ENCODE measurements at places on chromosomes 3 and 15.

GRCh38 chr3:190369668-190370295, 18.2 kb upstream of the CLDN16 start:
- DNase-seq, result no peak

DNA sequence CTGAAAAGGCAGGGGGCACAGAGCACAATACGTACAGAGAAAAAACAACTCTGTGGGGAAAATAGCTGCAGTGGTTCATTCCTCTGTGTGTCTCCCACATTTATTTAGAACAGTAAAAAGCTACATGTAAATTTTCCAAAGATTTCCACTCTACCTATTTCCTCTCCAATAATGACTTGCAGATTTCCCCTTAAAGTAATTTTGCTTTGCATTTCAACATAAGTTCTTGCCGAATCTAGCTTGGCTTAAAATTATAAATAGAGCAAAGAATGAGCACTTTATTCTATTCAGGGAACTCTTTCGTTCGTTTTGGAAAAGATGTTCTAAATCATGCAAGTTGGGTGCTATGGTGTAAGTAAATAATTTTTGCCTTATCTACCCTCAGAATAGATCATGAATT, 58.2 kb upstream of the NR2E3 start:
- DNase-seq, result no peak

DNA sequence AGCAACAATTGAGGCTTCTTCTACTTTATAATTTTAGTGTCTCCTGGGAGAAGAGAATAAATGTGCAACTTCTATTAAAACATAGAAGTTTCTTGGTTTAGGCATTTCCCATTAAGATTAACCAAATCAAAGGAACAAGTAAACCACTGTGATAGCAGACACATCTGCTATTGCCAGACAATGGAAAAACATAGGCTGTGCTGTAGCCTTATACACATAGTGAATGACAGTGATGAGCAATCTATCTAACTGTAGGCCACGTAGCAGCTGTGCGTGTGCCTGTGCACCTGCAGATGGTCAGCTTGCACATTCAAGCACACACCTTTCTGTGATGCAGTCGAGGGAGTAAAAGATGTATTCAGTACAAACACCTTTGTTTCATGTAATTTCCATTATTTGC, 32.7 kb downstream of the GNB4 start:
- DNase-seq, result no peak

- no peak for DNase-seq
Observed at GRCh38 chr15:94294556-94294955, 63.2 kb downstream of the MCTP2 start.

DNA sequence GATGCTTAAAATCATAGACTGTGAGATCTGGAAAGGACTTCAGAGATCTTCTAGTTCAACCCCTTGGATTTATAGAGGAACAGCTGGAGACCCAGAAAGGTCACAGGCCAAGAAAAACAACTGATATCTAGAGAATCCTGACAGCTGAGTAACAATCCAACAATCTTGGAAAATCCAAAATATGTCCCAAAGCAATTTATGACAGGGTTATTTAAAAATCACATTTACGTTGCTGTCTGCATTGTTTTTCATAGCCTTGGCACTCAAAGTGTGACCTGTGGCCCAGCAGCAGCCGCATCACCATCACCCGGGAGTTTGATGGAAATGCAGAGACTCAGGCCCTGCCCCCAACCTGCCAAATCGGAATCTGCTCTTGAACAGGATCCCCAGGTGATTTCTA, 78.8 kb downstream of the FBN1 start:
- DNase-seq, result peak; percentile 56

DNA sequence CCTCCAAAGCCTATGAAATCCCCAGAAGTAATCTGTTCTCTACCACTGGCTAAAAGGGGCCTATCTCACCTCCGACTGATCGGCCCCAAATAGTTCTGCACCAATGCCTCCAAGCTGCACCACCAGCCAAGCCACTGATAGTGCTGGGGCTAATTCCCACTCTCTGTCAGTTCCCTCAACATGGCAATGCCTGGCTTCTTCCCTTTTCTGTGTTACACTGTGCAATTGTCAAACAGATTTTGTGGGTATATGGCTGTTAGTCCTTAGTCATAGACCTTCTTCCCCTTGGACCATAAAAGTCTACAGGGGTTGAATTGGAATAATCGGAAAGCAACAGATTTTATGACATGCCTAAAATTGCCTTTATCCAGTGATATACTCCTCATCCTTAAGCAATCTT, 9.3 kb upstream of the UBE2E2 start:
- DNase-seq, result no peak

- peak; percentile 91 for DNase-seq
Observed at GRCh38 chr3:106765342-106765741, 611.9 kb upstream of the CCDC54 start.

DNA sequence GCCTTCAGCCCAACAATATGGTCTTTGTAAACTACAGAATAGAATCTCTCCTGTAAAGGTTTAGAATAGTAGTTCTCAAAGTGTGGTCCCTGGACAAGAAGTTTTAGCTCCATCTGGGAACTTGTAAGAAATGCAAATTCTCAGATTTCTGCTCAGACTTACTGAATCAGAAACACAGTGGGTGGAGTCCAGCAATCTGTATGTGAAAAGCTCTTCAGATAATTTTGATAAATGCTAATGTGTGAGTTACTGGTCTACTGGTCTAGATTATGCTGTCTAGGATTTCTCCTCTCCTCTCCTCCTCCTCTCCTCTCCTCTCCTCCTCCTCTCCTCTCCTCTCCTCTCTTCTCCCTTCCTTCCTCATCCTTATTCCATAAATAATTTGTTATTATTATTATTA, 57.5 kb downstream of the RBMS3 start:
- no peak for DNase-seq

GRCh38 chr3:70150599-70150998, 151.1 kb downstream of the SAMMSON start:
- no peak for DNase-seq

DNA sequence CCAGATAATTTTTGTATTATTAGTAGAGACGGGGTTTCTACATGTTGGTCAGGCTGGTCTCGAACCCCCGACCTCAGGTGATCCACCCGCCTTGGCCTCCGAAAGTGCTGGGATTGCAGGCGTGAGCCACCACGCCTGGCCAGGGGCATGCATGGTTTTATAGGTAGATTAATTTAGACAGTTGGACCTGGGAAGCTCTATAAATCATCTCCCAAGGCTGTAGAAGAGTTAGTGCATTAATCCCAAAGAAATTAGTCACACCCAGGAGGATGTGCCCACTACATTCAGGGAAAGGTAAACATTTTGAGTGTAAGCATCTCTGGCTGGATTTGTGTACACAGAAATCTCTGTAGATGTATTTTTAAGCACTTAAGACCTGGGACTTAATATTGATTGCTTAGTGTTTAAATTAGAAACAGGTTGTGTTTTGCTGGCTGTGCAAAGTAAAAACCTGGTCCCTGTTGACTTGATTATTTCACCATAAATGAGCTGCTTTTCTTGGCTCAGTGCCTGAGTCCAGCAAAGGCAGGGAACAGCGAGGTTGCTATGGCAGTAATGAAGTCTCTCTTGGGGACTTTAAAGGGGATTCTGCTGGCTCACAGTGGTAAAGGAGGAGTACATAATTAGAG, 19.2 kb downstream of the EXOSC7 start:
- peak; percentile 56 for DNase-seq

DNA sequence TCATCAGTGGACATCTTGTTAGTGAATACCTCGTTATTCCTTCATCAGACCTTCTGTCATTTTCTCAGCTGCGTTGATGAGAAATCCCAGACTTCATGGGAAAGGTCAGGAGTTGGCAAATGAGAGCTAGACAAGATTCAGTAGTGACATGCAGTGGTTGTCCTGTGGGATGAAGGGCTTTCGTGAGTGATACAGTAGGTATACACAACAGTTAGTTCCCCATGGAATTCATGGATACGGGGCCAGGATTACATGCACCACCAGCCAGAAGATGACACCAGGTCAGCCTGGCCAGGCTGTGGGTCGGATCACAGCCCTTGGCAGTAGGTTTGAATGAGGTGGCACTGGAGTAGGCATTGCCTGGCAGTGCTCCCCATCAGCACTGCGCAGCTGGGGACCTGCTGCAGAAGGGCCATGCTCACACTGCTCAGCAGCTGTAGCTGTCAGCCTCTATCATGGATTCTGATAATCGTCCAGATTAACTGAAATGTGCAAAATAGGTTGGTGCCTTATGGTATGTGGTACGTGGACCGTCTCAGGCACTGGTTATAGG, 150.1 kb downstream of the SLCO3A1 start:
- no peak for DNase-seq

- DNase-seq, result no peak
Observed at GRCh38 chr3:14297305-14297704, 105.1 kb upstream of the SLC6A6 start.

DNA sequence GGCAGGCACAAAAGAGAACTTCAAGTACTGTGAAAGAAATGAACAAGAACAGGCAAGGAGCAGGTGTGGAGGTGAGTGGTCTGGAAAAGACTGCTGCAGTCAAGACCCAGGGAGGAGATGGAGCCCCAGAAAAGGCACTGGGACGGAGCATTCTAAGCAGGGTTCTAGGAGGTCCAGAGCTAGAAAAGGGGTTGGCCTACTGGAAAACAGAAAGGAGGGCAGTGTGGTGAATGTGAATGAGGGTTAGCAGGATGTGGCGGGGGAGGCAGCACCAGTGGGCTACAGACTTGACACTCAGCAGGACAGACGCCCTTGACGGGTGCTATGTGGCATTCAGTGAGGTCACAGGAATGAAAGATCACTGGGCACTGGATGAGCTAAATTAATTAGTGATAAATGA, 75.7 kb downstream of the SENP2 start:
- no peak for DNase-seq

- no peak for DNase-seq
Observed at GRCh38 chr3:196654735-196655090, 15.2 kb downstream of the NRROS start.

DNA sequence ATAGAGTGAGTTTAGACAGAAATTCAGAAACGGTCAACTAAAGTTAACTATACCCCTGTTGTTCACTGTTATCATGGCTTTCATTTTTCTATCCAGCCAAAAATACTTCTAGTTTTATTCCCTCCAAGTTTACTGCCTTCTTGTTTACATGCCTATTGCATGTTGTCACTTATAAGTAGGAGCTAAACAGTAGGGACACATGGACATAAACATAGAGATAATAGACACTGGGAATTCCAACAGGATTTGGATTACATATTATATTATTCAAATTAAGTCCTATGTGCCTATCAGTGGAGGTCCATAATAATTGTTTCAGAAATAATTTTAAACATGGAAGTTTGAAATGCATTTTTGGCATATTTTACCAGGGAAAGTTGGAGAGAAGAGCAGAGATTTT, 269.1 kb upstream of the ZNF717 start:
- no peak for DNase-seq

GRCh38 chr15:63968122-63968524, 78.2 kb downstream of the DAPK2 start:
- no peak for DNase-seq

DNA sequence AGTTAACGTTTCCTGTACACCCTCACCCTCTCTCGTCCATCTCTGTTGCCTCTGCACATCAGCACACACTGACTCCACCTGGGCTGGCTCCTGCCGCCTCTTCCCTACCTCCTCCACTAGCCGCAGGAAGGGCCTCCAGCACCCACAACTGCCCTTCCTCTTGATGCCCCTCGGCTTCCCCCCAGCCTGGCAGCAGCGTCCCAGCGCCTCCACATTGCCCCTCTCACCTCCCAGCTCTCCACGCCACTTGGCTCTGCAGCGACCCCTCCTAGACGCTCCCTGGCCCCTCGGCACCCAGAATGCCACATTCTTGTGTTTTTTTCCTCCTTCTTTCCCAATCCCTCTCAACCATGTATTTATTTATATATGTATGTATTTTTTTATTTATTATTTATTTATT, 73.6 kb downstream of the ST8SIA2 start:
- DNase-seq, result no peak

DNA sequence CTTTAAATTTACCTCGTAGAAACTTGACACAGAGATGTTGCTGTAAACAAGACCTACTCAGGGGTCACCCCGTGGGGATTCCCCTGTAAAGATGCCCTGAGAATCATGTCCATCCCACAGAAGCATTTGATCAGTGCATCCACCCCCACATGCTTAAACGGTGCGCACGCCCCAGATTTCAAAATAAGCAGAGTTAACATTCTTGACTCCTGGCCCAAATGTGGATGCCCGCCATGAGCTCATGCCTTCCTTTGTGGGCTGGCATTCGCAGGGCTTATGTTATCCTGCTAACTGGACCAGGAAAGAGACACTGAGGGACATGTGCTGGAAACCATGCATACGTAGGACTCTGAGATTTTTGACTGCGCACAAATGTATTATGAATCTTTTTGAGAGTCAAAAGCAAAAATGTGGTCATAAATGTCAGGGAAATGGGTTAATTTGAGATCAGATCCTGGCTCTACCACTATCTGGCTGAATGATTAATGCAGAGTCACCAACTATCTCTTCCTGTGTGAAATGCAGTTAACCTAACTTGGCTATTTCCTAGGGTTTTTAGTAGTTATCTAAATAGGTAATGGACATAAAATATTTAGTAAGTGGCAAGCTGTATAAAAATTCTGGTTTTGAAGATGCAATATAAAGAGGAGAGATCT, 9.1 kb upstream of the TP63 start:
- DNase-seq, result no peak

DNA sequence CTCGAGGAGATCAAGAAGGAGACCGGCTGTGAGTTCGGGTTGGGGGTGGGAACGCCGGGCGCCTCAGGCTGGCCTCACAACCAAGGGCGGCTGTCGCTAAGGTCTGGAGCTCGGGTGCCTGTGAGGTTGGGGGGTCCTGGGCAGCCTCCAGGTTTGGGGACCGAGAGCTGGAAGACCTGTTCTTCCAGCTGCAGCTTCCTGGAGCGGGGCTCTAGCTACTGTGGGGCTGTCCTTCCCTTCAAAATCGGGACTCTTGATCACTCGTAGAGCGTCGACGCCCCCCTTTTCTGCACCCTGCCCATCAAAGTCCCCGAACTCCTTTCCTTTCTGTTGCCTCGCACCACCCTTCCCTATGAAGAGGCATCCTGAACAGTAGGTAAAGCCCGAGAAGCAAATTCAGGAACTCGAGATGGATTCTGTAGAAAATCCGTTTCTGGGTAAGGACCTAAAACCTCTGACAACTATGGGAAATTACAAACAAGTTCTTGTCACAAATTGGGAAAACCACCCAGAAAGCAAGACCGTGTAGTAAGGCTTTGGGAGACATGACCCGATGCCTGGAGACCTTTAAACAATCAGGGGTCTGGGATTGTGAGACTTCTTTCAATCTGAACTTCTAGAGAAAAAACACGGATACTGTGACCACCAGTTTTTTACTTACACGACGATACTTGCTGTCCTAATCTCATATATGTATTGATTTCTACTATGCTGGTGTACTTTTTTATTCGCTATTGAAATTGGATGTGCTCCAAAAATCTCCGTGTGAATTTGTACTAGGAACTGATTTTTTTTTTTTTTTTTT, 556 bp downstream of the CHP1 start:
- no peak for DNase-seq

DNA sequence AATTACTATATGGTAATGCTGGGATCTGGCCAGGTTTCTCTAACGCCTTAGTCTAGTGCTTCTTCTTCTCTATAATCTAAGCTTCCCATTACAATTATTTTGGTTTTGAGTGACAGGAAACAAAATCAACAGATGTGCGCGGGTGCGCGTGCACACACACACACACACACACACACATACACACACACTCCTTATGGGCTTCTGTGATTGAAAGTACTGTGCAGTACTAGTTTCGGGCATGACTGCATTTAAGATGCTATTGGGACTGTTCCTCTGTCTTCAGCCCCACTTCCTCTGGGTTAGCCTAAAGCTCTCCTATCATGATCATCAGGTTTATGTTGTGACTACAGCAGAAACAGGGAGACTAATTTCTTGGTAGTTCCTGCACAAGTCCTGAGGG, 32.2 kb downstream of the EPHB1 start:
- DNase-seq, result no peak

Measured in skeletal muscle cell (primary cell).